Foreskin keratinocyte (primary cell): ENCODE measurements at places on chromosomes 13 and 19. TPM values are rescaled to one million over a fixed set of nuclear protein-coding genes. Genes with fewer than 3 reads are reported as not detected.

SLC7A9 gene
- polyA plus RNA-seq = 0.03 TPM in 1 of 2 replicates, not detected in the other

RUBCNL gene
- polyA plus RNA-seq = 0.08 TPM in 1 of 2 replicates, not detected in the other

TJP3 gene
- polyA plus RNA-seq = not detected in 2 replicates

OR7A5 gene
- polyA plus RNA-seq = not detected in 2 replicates

NTN5 gene
- polyA plus RNA-seq = not detected in 2 replicates

ZNF99 gene
- not detected in 2 replicates for polyA plus RNA-seq

ACP7 gene
- polyA plus RNA-seq = 0.81 and 0.97 TPM in 2 replicates

FGF22 gene
- not detected in 2 replicates for polyA plus RNA-seq

WDR88 gene
- polyA plus RNA-seq = not detected in 2 replicates

FGF14 gene
- not detected in 2 replicates for polyA plus RNA-seq

C13orf42 gene
- polyA plus RNA-seq = not detected in 2 replicates

RAB3D gene
- polyA plus RNA-seq = 12.4 and 12.7 TPM in 2 replicates

ZNF415 gene
- polyA plus RNA-seq = 1.6 and 2.2 TPM in 2 replicates

ZNF132 gene
- polyA plus RNA-seq = 1.4 and 1.7 TPM in 2 replicates

ZIM2 gene
- not detected in 2 replicates for polyA plus RNA-seq

ZNF534 gene
- not detected in 2 replicates for polyA plus RNA-seq

TNFRSF19 gene
- 0.28 and 0.31 TPM in 2 replicates for polyA plus RNA-seq

TLE2 gene
- 1.8 and 2.5 TPM in 2 replicates for polyA plus RNA-seq

CEACAM8 gene
- polyA plus RNA-seq = not detected in 2 replicates

SIAH3 gene
- 0.14 and 0.20 TPM in 2 replicates for polyA plus RNA-seq

ZNF723 gene
- polyA plus RNA-seq = not detected in 2 replicates

CLEC17A gene
- polyA plus RNA-seq = not detected in 2 replicates
